ENCODE measurements at places on chromosomes 12 and 14.

- DNase-seq = no peak
Observed at GRCh38 chr14:28875934-28876571, 109.5 kb downstream of the FOXG1 start.

DNA sequence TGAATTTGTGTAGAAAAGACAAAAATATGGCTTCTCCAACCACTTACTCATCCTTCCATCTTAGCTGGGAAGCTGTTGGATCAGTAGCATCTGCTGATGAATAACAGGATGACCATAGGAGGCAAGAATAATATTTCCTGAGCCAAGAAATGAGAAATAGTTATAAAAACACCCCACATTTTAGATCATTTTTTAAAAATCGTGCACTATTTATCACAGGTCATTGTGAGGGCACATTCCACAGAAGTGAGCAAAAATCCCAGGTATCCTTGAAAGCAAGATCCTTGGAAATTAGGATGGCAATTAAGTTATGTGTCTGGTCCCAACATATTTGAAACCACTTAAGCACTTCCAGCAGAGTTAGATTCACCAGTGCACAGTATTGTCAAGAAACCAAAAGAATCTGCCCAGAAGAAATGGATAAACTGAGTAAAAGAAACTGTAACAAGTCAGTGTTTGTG, 8.4 kb downstream of the FAR2 start:
- no peak for DNase-seq

DNA sequence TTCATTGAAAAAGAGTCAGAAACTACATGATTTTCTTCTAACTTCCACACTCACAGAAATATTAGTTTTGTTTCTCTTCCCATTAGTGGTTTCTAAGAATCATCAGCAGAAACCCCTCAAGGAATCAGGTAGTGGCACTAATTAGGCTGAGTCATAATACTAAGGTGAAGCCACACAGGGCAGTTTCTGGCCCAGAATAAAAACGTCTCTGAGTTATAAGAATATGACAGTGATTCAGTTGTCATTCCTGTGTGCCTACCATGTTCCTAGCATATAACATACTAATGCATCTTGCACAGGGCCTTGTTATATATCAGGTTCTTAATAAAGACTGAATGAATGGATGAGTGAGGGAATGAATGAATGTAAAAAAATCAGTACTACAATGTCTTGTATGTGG, 206.0 kb upstream of the PLEKHG7 start:
- no peak for DNase-seq

DNA sequence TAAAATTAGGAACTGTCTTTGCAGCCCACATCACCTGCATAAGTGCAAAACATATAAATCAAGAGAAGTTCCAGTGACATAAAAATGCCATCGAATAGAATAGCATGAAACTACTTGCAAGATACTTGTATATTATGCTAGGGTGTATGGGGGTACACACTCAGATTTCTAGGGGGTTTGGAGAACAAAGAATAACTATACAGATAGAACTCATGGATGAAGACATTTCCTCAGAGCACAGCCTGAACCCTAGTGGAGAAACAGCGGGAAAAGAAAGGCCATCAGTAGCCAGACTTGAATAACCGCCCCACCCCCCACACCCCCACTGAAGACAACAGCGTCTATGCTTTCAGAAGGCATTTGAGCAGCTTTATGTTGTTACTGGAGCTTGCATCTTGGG, 425.8 kb downstream of the NPAS3 start:
- DNase-seq = no peak

DNA sequence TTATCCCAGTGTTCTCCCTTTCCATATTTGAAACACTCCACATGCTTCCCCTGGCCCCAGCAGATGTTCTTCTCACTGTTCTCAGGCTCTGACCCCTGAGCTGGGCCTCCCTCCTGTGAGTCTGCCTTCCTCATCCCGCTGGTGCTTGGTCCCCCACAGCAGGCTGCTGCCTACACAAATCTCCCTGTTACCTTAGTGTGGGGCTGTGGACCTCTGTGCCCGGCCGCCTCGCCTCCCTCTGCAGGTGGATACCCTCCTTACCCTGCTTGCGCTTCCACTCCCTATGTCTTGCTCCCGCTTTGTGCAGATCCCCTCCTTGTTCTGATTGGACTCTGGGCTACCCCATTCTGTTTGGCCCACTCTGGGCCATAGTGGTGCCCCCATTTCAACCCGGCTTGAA, 6.9 kb downstream of the DERA start:
- no peak for DNase-seq

GRCh38 chr14:89616852-89617341, 199.9 kb upstream of the FOXN3 start:
- DNase-seq = no peak

GRCh38 chr14:99758121-99758821, 34.9 kb upstream of the EML1 start:
- no peak for DNase-seq

Data from stimulated activated CD8-positive, alpha-beta memory T cell treated with anti-CD3 and anti-CD28 coated beads, Interleukin-4, amount 100 ng/mL, for 4 hours (primary cell).